Inflammatory macrophage (primary cell): ENCODE measurements at places on chromosomes 2 and 18.
A peak's percentile ranks its signal among the peaks of the same experiment; 100 is the strongest.

DNA sequence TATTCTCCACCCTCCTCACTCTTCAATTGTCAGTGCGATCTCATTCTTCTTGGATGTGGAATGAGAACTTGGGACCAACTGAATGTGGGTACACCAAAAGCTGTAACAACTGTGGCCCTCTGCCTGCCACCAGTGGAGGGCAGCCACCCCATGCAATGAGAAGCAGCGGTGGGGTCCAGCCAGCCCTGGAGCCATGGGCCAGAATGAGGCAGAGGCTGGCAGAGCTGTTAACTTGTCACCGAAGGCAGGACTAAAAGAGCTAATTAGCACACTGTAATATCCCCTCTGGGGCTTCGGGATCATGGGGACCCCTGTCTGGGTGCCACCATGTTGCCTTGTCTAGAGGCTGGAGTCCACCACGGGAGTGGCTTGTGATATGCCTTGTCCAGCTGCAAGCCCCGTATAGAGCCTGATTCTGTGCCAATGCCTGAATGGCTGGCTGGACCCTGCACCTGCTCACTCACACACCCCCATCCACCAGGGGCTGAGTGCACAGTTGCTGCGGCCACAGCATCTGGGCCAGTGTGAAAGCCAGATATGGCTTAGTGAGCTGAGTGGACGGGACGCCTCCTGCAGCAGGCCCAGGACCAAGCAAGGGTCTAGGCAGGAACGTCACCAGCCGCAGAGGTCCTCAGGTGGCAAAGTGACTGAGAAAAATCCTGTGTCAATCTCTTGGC is 680.5 kb downstream of the DSC3 start:
- DNase-seq: no peak

GRCh38 chr18:48300463-48300961 is 108.7 kb downstream of the ZBTB7C start:
- peak; percentile 74 for DNase-seq

DNA sequence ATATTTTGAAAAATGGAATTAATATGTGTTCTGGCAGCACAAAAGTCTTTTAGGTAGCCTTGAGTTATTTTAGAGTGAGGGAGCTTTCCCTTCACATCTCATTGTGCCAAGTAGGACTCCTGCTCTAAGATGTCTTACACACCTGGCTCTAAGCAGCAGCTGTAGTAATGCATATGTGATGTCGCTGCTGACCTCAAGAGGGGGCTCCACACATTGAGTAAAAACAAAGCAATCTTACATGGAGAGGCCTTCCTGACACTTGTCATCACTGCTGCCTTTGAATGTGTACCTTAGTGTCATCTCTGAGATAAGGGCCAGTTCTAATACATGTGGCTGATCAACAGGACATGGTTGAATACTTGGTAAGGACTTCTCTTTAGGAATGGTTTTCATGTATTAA is 75.8 kb downstream of the ACTR3 start:
- peak; percentile 22 for DNase-seq

DNA sequence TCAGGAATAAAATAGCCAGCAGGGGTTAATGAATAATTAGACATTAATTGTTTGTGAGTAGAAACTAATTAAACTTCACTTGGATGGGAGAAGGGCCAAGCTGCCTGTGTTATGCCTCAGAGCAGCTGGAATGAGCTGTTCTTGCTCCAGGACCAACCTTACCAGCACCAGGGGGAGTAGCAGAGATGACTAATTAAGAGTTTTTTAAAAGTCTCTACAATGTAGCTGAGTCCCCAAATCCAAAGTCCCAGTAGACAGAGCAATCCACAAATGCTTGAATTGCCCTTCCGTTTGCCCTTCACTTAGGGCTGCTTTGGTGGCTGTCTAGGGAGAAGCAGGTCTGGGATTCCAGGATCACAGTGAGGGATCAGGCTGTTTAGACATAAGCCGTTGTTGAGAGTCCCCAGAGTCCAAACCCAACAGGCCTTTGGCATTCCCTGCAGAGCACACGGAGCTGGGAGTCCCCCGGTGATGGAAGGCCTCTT is 59.4 kb downstream of the RHOB start:
- DNase-seq: no peak

DNA sequence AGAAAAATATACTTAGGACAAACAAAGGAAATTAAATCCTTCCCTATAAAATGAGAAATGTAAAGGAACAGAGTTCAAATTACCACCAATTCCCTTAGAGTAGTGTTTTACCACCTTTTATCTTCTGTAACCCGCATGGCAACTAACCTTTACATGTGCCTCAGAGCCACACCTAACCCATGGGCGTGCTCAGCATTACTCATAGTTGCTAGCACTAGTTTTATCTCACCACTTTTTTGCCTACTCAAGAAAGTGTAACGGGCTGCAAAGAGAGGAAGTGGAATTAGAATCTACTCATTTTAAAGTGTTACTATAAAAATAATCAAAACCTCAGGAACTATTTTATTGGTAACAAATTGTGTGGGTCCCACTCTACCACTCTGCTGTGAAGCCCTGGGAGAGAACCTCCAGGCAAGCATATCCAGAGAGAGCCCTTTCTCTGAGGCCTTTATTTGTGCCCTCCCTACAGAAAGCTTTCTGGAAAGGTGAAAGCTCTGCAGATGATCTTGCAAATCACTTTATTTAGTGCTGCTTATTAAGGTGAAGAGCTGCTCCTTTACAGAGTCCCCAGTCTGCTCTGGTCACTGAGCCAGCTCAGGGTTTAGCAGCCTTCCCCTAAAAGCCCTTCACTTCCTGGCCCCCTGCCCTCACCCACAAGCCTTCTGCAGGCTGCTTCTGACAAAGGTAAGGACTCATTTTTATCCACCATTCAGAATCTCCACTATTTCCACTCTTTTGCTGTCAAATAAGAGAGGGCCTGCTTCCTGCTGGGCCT is 98.8 kb downstream of the TRABD2A start:
- no peak for DNase-seq

DNA sequence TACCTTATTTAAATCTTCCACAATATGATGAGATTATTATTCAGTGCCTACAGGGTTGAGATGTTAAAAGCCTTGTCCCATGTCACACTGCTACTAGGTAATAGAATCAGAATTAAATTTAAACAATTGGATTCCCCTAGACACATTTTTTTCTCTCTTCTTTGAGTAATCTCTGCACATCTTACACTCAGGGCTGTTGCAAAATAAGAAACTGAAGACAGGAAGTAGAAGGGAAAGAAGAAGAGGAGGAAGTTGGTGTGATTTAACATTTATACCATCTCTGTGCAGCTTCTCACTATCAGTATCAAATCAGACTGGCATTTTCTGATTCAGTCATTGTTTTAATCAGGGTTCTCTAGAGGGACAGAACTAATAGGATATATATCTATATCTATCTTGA is 677.6 kb downstream of the IRS1 start:
- peak; percentile 75 for DNase-seq

GRCh38 chr2:130300258-130300969 is 42.3 kb upstream of the IMP4 start:
- DNase-seq: no peak

DNA sequence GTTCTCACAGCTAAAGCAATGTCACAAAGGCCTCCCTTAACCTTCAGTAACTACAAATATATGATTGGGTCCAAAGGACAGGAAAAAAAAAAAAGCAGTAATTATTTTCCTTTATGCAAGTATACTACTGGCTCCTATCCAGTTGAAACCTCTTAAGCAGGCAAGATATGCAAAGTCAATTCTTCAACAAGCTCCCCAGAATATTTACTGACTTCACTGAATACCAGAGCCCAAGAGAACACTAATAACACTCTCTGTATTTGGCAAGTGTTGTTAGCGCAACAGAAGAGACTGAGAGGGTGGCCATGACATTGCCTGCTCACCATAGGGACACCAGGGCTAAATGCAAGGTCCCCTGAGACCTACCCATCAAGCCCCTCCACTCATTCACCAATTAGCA is 74.5 kb downstream of the AP1S3 start:
- no peak for DNase-seq

DNA sequence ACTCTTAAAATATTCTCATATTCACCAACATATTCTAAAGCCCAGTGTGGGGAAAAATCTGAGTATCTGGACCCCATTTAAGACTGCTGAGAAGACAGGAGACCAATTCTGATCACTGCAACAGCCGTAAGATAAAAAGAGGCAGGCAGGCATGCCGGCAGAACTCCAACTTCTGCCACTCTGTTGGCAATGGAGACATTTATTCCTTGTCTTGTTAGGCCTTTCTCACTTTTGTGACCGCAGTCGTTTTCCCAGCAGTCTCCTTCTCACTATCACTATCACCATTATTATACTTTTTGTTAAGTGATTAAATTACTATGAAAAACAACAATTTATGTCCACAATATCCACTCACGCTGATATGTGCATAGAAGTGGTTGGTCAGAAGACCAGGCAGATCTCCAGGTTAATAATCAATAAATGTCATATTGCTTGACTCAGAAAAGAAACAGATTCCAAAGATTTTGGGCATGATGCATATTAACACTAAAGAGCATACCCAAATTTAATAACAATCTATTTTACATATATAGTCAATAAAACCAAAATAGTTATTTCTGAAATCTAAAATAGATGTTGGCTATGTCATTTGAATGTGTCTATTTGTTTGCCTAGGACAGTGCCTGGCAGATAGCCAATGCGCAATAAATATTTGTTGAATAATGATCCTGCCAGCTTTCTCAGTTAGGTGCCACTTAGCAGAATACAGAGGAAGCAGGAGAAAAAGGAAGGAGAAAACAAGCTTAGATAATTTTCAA is 38.2 kb downstream of the SESTD1 start:
- DNase-seq: no peak

GRCh38 chr2:207704671-207705070 is 6.8 kb upstream of the CCNYL1 start:
- peak; percentile 25 for DNase-seq

- DNase-seq: no peak
Observed at GRCh38 chr2:47218899-47219525, 63.9 kb upstream of the STPG4 start.

DNA sequence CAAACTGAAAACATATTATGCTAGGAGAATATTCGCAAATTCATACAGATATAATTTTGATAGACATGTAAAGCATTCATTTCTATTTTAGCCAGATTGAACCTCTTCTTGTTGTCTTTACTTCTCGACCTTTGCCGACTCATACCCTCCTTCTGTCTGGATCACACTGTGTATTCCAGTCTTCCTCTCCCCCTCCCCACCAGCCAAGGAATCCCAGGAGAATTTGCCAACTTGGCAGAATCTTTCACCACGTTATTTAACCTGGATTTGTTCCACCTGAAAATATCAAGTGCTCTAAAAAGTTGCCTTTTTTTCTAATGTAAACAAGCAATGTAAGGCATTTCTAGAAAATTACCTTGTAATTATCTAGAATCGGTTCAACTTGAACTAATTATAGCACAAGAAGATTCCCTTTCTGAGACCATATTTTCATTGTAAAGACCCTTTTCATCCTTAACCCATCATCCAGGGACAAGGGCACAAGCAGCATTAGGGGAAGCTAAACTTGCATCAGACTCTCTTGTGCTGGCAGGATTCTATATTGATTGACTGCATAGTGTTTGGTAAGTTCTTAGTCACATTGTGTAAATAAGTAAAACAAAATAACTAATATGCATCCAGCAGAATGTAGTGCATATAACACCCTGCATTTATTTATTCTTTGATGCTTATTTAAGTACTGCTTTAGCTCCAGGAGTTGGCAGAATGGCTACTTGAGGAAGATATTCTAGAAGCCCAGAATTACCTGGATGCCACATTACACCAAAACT is 1328.7 kb upstream of the NXPH2 start:
- DNase-seq: no peak

DNA sequence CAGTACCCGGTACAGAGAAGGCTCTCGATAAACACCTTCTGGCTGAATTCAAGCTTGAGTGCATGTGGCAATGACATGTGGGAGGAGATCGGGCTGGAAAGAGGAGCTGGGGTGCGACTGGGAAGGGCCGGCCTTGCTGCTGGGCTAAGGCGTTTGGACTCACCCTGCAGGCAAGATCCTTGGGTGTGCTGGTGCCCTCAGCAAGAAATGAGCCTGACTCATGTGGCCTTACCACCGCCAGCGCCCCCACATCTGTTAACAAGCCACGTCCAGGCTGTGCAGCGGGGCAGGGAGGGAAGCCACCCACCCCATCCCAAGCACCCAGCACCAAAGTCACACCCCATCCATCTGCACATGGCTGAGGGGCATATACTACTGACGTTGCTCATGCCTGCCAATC is 1.3 kb downstream of the HS1BP3 start:
- DNase-seq: peak; percentile 80

GRCh38 chr2:17867133-17867532 is 11.3 kb upstream of the KCNS3 start:
- no peak for DNase-seq

DNA sequence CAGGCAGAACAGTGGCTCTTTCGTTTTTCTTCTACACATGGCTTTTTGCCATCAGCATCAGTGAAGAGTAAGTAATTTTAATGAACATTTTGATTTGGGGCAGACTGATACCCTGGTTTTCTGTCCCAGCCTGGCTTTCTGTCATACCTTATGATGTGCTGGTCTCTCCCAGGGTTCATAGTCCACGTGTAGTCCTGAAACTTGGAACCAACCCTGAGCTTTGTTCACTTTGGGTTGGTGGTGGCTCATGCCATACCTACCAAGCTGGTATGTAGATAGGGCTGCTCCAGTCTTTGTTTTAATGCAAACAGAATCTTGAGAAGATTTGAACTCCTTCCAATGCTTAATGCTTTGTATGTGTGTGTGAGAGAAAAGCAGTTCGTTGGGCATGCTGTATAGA is 4.9 kb downstream of the COPS7B start:
- no peak for DNase-seq

- DNase-seq: no peak
Observed at GRCh38 chr2:173934895-173935294, 30.3 kb downstream of the SP3 start.

DNA sequence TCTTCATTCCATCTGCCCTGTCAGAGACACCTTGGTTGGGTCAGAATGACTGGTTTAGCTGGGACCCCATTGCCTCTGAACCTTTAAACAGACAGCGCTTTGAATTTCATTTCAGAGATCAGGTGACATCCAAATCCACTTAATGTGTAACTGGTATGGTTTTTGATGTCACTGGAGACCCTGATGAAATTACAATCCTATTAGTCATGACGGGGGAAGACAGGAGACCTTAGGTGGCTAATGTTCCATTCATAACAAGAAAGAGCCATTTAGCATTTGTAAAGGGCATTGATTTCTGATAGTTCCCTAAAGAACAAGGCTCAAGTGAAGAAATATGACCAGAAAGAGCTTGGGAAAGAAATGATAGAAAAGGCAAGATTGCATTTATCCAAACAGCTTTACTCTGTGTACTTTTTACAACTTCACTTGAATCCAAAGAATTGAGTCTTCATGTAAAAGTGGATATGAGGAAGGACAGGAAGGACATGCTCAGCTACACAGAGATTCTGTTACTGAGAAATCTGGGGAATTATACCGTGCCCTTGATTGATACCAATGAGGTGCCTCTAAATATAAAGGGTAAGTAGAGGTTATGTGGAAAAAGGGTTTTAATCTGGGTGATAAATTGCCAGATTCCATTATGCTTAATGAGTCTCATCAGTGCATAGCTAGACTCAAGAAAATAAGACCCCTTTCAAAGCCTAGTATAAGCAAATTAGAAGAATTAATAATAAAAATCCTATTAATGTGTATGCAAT is 198.2 kb downstream of the NCKAP5 start:
- DNase-seq: no peak

- DNase-seq: no peak
Observed at GRCh38 chr2:27275211-27276150, at the start of gene DNAJC5G. TSS of gene DNAJC5G (plus strand) at chr2:27275433. CDS start at chr2:27276729, 1,296 bp downstream.
